ENCODE measurements at places on chromosomes 12 and 14.
A peak's percentile ranks its signal among the peaks of the same experiment; 100 is the strongest.

GRCh38 chr12:51326698-51327439, 2.9 kb upstream of the BIN2 start:
- no peak overlapping the region for H3K4me3 ChIP-seq
- H3K4me1 ChIP-seq: peaks cover 54% of the 10 kb centered on the region
- peak overlapping the region; percentile 11 for H3K27ac ChIP-seq
- no peaks in the 10 kb centered on the region for H3K27me3 ChIP-seq
- DNase-seq: no peak

GRCh38 chr14:98890556-98891340, 381.2 kb downstream of the BCL11B start:
- no peaks in the 10 kb centered on the region for H3K4me1 ChIP-seq
- no peaks in the 10 kb centered on the region for H3K36me3 ChIP-seq
- H3K27me3 ChIP-seq: no peaks in the 10 kb centered on the region
- H3K4me3 ChIP-seq: no peak overlapping the region

DNA sequence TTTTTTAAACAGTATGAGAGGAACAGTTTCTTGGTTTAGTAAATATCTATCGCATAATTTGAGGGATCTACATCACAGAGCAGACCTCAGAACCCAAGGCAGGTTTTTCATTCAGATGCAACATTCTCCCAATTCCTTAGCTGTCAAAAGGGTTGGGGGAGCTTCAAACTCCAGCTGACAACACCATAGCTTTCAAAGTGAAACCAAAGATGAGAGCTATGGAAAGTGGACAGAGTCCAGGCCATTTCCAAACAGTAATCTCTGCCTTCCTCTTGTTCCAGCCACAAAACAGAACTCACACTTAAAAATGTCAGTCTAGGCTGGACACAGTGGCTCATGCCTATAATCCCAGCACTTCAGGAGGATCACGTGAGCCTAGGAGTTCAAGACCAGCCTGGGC, 87.8 kb downstream of the SPRING1 start:
- no peak for DNase-seq
- H3K4me3 ChIP-seq: no peak overlapping the region
- H3K36me3 ChIP-seq: no peaks in the 10 kb centered on the region
- no peaks in the 10 kb centered on the region for H3K4me1 ChIP-seq
- H3K27me3 ChIP-seq: no peaks in the 10 kb centered on the region

DNA sequence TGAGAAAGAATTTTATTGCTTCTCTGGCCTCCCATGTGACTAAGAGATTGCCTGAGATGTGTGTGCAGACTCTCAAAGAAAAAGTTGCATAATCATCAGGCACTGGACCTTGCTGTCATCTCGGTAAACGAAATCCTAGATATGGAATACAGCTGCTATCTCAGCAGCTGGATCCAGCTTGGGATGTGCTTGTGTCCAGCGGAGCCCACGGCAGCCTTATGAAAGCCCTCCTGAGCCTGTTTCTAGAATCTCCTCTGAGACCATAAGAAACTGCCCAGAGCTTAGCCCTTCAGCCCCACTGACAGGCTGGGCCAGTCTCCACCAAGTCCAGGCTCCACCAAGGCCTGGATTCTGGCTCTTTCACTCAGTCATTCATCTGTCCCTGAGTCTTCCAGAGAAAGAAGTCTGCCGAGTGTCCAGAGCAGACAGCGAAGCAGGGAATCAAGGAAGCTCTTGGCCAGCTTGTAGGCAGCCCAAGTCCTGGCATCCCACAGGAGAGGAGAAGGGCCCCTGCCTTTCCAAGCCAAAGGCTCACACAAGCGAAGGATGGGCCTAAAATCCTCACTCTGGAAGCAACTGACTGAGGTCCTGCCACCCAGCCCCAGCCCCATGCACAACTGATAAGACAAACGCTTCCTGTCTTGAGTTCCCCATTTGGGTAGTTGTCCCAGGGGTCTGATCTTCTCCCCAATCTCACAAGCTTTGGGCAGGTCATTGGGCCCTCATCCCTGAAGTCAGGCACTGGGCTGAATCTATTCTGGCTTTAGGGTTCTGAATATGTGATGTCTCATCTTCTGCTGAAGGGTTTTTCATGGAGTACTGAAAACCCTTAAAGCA, 97.8 kb downstream of the SEC23A start:
- H3K27ac ChIP-seq: no peak overlapping the region
- DNase-seq: no peak
- no peaks in the 10 kb centered on the region for H3K27me3 ChIP-seq
- no peak overlapping the region for H3K4me3 ChIP-seq

DNA sequence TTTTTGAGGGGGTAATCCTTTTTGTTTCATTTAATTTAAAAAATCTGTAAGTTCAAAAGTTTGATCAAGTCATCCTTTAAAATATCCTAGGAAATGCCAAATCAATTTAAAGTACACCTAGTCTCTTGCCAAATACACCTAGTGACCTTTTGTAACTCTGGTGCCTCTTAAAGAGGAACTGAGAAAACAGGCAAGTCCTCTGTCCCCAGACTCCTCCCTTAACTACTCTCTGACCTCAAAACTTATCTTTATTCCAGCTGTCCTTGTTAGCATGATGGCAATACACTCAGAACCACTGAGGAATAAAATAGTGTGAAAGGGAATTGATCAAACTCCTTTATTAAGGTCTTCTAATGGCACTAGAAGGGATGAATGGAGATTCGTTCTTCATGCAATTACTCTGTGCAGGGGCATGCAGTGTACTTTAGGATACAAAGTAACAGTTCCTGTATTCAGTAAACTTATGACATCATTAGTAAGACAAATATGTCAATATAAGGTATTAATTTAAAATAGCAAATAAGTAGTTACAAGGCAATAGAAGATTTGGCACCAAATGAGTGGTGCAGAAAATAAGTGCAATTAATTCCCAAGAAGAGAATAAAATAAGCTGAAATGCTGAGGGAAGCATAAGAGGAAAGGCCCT, 3.3 kb downstream of the FAR2 start:
- no peaks in the 10 kb centered on the region for H3K27me3 ChIP-seq
- no peak overlapping the region for H3K27ac ChIP-seq
- DNase-seq: no peak
- H3K36me3 ChIP-seq: no peaks in the 10 kb centered on the region

GRCh38 chr12:45615268-45615667, 114.2 kb upstream of the ARID2 start:
- no peaks in the 10 kb centered on the region for H3K4me1 ChIP-seq
- H3K4me3 ChIP-seq: no peak overlapping the region
- no peaks in the 10 kb centered on the region for H3K27me3 ChIP-seq

- H3K27ac ChIP-seq: no peak overlapping the region
- peaks cover 46% of the 10 kb centered on the region for H3K4me1 ChIP-seq
- peak overlapping the region; percentile 88 for H3K4me3 ChIP-seq
- H3K36me3 ChIP-seq: peaks cover 8% of the 10 kb centered on the region
- no peak for DNase-seq
- no peaks in the 10 kb centered on the region for H3K27me3 ChIP-seq
These were observed 1.2 kb upstream of the ARL6IP4 start for GRCh38 chr12:122979001-122979907.

DNA sequence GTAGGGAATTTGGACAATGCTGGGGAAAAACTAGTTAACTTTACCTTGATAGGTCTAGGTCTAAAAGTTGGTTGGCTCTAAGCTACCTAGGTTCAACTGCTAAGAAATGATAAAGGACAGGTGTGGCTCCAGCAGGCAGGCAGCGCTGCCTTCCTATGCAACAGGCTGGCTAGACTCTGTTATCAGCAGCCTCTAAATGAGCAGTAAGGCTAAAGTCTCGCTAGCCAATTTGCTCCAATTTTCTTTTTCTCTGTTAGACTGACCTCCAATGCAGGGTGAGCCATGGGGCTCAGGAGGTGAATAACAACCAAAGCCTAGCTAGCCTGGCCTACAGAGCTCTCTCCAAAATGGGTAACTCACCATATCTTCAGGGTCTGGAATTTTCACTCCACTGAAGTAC, 26.5 kb downstream of the DMAC2L start:
- H3K36me3 ChIP-seq: peaks cover 15% of the 10 kb centered on the region
- no peak for DNase-seq
- H3K4me1 ChIP-seq: no peaks in the 10 kb centered on the region
- no peaks in the 10 kb centered on the region for H3K27me3 ChIP-seq

DNA sequence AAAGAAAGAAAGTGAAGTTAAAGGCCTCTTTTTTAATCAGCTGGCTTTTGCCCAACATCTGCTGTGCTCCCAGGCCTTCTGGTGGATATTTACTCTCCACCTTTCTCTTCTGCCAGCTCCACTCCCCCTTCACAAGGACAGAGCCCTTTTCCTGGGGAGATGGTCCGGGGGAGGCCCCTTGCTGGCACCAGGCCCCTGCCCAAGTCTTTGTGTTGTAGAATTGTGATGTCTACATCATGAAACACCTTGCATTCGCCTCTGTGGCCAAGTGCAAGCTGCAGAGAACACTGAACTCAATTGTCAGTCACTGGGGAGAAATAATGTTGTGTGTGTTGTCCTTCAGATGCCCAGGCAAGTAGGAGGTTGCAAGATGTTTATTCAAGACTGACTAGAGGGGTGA, 150.3 kb downstream of the DPF3 start:
- H3K36me3 ChIP-seq: no peaks in the 10 kb centered on the region
- H3K27me3 ChIP-seq: no peaks in the 10 kb centered on the region
- no peak overlapping the region for H3K4me3 ChIP-seq
- no peak for DNase-seq
- H3K4me1 ChIP-seq: no peaks in the 10 kb centered on the region
- no peak overlapping the region for H3K27ac ChIP-seq

GRCh38 chr12:124743479-124744272, 120.0 kb downstream of the SCARB1 start:
- H3K27ac ChIP-seq: no peak overlapping the region
- no peaks in the 10 kb centered on the region for H3K36me3 ChIP-seq
- DNase-seq: no peak
- H3K4me3 ChIP-seq: no peak overlapping the region

- no peak for DNase-seq
- H3K4me1 ChIP-seq: no peaks in the 10 kb centered on the region
- no peak overlapping the region for H3K27ac ChIP-seq
- H3K4me3 ChIP-seq: no peak overlapping the region
- no peaks in the 10 kb centered on the region for H3K36me3 ChIP-seq
These were observed 227.2 kb downstream of the DACT1 start for GRCh38 chr14:58864751-58865513.

- DNase-seq: no peak
- H3K27ac ChIP-seq: no peak overlapping the region
- H3K4me3 ChIP-seq: no peak overlapping the region
- H3K27me3 ChIP-seq: no peaks in the 10 kb centered on the region
- peaks cover 13% of the 10 kb centered on the region for H3K4me1 ChIP-seq
- H3K36me3 ChIP-seq: no peaks in the 10 kb centered on the region
These were observed 20.2 kb upstream of the PPP1R13B start for GRCh38 chr14:103867523-103867953.

DNA sequence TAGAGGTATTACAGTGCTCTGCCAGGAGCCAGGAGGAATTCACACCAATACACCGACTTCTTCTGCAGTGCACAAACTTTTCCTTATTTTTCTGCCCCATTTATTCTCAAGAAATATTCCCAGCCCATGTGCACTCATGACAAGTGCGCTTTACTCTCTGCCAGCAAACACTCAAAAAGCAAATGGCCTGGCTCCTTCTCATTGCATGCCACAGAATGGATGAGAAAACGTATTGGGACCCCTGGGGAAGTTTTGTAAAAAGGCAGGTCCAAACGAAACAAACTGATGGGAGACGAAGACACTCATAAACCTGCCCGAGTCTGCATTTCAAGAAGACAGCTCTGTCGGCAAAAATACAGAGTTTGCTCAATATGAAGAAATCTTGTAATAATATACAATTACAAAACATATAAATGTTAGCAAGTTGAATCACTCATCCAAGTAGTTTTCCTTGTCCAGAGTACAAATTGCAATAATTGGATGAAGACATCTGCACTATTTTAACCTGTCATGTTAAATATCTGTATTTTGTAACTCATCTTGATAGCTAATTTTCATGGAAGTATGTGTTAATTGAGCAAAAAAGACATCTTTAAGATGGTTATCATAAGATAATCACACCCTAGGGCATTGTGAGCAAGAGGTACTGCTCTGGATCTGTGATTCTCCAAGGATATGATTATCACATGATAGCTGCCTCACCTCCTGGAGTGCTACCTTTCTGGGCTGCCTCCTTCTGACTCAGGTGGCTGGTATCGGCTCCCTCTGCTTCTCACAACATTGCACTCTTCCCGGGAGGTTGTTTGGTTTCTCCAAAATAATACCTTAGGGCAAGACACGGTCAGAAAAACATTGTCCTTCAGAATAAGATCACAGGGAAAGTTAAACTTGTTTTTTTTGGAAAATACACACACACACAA, 260.8 kb upstream of the G2E3 start:
- no peaks in the 10 kb centered on the region for H3K4me1 ChIP-seq
- DNase-seq: no peak
- no peak overlapping the region for H3K27ac ChIP-seq
- H3K4me3 ChIP-seq: no peak overlapping the region
- H3K27me3 ChIP-seq: no peaks in the 10 kb centered on the region
- no peaks in the 10 kb centered on the region for H3K36me3 ChIP-seq

- H3K4me1 ChIP-seq: no peaks in the 10 kb centered on the region
- DNase-seq: no peak
- H3K36me3 ChIP-seq: no peaks in the 10 kb centered on the region
- H3K4me3 ChIP-seq: peak overlapping the region; percentile 45
- H3K27me3 ChIP-seq: no peaks in the 10 kb centered on the region
These were observed 60.1 kb upstream of the RIMBP2 start for GRCh38 chr12:130775953-130776856.

GRCh38 chr12:115761784-115762183, 515.7 kb downstream of the MED13L start:
- no peaks in the 10 kb centered on the region for H3K36me3 ChIP-seq
- no peaks in the 10 kb centered on the region for H3K4me1 ChIP-seq
- H3K4me3 ChIP-seq: no peak overlapping the region
- DNase-seq: no peak
- H3K27ac ChIP-seq: no peak overlapping the region

GRCh38 chr12:6555018-6555691, 687 bp downstream of the IFFO1 start:
- H3K27ac ChIP-seq: peak overlapping the region; percentile 29
- peaks cover 15% of the 10 kb centered on the region for H3K4me1 ChIP-seq
- no peaks in the 10 kb centered on the region for H3K27me3 ChIP-seq
- peak overlapping the region; percentile 89 for H3K4me3 ChIP-seq
- DNase-seq: no peak

DNA sequence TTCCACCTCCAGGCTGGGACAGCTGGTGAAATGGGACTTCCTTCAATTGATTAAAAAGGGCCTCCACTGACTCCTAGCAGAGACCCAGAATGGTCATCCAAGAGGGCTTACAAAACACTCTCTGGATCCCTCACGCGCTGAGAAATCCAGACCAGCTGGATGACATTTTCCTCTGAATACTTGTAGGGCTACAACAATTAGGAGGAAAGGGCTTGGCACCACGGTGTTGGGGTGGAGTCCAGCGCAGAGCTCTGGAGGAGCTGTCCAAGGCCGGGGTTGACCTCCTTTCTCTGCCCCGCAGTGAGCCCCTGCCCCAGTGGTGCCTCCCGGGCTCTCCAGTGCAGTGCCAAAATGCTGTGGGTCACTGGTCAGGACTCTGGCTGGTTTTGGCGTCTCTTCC, 189.0 kb upstream of the CCND2 start:
- no peak for DNase-seq
- no peaks in the 10 kb centered on the region for H3K36me3 ChIP-seq
- H3K4me3 ChIP-seq: no peak overlapping the region

GRCh38 chr14:91243074-91243471, 1.4 kb downstream of the GPR68 start:
- peak overlapping the region; percentile 96 for H3K27ac ChIP-seq
- peaks cover 56% of the 10 kb centered on the region for H3K4me1 ChIP-seq
- no peaks in the 10 kb centered on the region for H3K36me3 ChIP-seq
- peak overlapping the region; percentile 57 for H3K4me3 ChIP-seq
- no peaks in the 10 kb centered on the region for H3K27me3 ChIP-seq

GRCh38 chr14:44530475-44530874, 23.4 kb upstream of the FSCB start:
- H3K27me3 ChIP-seq: no peaks in the 10 kb centered on the region
- no peaks in the 10 kb centered on the region for H3K4me1 ChIP-seq
- no peak overlapping the region for H3K4me3 ChIP-seq
- no peaks in the 10 kb centered on the region for H3K36me3 ChIP-seq
